ENCODE measurements at places on chromosomes 1 and 21.

GRCh38 chr1:107493111-107493716 lies 352.4 kb downstream of the NTNG1 start:
- no peak for DNase-seq

DNA sequence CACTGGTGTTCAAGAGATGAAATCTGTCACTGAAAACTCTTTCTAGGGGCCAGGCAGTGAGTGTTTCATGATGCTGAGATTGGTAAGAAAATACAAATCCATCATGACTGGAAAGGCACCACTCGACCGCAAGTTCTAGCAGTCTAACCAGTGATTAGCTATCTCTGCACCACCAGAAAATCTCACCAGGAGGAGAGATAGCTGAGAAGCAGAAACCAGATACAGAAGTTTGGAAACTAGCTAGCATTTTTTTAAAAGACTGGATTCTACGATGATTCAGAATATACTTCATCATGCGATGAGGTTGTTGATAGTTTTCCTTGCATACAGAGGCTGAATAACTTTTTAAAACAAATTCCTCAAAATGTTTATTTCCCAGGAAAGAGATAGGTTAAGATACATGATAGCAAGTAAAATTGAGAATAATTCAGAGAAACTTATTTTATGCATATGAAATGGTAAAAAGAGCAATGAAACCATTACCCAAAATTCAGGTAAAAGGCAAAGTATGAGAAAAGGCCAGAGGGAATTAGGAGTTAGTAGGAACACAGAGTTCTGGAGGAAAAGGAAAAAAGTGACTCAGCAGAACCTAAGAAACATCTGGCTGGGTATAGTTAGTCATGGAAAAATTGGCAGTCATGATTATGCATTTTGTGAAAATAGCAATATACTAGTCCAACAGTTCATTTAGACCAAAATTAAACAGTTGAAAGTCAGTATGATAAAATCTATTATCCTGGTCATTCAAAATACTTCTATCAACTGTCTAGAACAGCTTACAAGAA lies 3.3 kb upstream of the F3 start:
- no peak for DNase-seq

DNA sequence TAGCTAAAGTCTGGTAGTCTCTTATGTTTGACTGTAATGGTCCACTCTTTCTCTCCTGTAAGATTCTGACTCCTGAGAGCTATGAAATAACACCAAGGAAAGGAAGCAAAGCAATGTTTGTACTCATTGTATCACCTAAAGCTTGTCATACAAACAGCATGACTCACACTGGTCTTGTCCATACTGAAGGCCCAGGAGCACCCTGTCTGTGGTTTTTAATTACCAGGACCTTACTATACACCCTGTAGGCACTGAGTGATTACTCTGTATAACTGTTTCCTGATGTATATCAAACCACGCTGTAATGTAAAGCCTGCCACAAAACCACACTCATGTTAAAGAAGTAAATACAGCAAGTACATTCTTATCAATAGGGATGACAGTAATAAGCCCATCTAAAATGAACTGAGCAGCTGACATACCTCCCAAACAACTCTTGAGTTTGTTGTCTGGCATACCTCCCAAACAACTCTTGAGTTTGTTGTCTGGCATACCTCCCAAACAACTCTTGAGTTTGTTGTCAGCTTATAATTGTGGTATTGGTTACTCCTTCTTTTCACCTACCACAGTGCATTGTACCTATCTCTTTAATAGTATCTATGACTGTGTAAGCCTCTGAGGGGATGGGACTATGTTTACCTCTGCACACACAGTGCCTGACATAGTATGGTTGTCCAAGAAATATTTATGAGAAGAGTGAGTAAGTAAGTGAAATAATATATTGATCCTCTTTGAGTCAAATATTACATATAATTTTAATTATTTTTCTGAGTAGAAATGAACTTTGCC lies 11.6 kb upstream of the TNFSF18 start:
- DNase-seq: no peak

DNA sequence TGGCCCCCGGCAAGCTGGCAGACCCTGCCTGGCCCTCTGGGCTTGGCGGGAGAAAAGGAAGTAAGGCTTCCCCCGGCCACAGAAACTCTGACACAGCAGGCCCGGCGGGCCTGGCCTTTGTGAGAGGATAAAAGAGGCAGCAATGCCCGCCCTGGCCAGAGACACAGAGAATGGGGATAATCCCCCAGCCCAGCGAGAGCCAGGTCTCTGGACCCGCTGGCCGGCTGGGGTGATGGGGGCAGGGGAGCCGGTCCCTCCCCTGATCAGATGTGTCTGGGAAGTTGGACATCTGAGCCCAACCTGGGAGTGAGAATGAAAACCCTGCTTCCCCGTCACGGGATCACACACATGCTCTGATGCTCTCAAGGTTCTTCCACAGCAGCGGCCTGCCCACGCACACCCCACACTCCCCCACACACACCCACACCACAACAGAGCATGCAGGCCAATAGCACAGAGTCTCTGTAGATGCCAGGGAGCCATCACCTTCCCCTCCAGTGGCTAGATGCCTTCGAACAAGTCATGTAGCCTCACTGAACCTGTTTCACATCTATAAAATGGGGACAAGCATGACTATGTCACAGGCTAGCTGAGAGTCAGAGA lies 4.2 kb downstream of the RSPO1 start:
- no peak for DNase-seq

DNA sequence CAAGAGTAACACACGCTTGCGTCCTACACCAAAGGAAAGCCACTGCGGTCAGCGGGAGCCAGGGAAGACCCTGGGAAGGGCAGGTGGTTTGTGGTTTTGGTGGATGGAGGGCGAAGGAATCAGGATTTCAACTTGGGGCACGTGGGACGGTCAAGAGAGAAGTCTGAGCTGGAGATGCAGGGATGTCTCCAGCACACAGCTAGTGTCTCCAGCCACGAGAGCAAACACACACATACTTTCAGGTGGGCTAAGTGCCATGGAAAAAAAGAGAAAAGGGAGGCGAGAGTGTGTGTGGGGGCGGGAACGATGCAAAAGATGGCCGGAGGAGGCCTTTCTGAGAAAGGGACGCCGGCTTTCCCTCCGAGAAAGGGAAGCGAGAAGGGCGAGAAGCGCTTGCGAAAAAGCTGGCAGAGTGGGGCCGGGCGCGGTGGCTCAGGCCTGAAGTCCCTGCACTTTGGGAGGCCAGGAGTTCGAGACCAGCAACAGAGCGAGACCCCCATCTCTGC lies 1.4 kb upstream of the SRRM1 start:
- peak; percentile 61 for DNase-seq

GRCh38 chr1:231171623-231172197 lies 9.9 kb downstream of the TRIM67 start:
- DNase-seq: no peak

GRCh38 chr1:243959998-243960397 lies 91.1 kb upstream of the ZBTB18 start:
- no peak for DNase-seq

DNA sequence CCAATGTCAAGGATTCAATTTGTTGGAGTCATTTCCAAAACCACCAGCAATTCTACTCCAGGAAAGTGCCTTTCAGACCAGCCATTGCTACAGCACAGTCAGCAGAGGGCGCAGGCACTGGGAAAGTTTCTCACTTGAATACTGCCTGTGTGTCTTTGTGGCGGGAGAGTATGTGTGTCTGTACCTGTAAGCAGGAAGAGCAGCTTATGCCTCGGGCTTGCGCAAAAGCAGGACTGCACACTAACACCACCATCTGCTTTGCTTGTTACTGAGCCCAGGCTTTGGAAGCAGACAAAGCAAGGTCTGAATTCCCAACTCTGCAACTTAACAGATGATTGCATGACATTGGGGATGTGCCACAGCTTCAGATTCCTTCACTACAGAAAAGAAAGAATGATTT lies 7.0 kb upstream of the CTSE start:
- DNase-seq: peak; percentile 73

DNA sequence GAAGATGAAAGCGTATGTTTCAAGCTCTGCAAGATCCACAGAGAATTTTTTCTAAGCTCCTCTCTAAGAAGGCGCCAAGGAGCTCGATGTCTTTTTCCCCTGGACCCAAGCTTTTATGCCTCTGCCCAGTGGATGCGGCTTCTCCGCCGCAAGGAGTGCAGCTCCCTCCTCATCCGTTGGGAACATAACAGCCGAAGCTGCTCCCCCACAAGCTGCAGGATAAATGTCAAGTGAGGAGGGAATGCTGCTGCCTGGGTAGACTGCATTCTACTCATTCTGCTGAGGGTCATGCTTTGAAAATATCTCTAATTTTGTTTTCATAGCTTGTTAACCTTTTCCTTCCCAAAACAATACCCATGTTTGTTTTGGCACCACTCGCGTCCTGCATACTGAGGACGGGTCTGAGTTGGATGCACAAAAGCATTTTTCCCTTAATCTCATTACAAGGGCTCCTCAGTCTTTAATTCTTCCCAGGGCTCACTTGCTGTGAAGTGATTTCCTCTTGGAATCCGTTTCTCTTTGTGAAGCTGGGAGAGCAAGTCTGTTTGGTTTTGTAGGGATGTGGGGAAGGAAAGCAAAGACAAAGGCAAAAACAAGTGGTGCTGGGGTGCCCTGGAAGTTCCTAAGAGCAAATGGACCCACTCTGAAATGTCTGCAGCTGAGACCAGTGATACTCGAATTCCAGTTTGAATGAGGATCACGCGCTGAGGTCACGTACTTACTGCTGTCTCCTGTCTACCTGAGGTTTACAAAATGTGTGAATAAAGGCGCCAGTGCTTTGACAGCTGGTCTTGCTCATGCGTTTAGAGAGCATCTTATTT lies 134.0 kb upstream of the IRF2BP2 start:
- peak; percentile 73 for DNase-seq

GRCh38 chr1:69711190-69711930 lies 143.6 kb downstream of the LRRC7 start:
- DNase-seq: no peak

DNA sequence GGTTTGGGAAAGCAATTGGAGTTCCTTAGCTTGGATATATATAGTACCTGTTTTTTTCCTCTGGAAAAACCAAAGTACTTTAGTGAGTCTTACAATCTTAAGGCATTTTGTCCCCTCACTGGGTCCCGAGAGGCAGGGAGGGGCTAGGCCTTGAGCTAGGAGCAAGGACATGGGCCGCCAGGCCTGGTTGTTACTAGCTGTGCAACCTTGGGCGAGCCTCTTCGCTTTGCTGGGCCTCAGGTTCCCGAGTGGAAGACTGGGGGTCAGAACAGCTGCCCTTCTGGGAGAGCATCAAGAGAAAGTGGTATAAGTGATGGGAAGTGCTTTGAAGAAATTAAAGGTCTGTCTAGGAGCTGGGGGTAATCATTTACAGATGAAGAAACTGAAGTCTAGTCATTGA lies 553.2 kb downstream of the KIF26B start:
- no peak for DNase-seq

GRCh38 chr1:55049914-55050278 lies 10.5 kb downstream of the PCSK9 start:
- no peak for DNase-seq

DNA sequence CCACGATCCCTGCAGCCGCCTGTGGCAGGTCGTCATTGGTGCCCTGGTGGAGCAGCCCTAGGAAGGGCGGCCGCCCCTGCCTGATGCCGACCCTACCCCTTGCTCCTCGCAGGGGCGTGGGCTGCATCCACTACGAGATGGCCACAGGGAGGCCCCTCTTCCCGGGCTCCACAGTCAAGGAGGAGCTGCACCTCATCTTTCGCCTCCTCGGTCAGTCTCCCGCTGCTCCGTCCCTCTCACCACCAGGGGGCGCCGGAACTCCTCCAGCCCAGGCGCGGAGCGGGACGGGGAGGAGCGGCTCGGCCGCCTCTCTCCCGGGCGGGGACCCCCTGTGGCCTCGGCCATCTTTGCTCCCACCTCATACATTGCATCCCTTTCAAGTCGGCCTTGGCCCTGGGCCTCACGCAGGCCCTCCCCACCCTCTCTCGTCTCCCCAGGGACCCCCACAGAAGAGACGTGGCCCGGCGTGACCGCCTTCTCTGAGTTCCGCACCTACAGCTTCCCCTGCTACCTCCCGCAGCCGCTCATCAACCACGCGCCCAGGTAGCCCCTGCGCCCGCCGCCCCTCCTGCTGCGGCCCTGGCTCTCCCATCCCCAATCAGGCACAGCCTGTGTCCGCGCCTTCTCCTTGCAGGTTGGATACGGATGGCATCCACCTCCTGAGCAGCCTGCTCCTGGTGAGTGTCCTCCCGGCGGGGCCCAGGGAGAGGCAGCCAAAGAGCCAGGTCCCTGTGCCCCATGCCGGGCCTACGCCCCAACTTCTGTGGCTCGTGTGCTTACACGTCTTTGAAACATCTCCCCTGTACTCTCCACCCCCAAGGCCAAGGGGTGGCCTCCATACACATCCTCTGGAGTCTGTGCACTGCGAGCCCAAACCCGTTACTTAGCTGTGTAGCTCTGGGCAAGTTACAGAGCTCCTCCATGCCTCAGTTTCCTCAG lies 24.7 kb downstream of the CDK18 start:
- peak; percentile 83 for DNase-seq

DNA sequence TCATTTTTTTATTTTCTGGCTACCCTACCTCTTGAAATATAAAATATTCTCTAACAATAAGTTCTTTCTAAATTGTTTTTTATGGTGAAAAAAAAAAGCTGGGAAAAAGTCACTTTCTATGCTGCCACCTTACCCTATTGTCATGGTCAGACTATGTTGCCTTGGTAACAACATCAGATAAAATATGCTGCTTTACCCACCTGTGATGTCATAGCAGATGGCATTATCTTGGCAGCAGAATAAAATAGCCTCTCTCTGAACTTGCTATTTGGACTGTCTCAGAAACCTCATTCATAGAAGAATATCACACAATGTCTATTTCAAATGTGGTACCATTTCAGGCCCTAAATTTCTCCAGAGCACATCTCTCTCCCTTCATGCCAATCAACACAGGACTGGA lies 69.6 kb upstream of the SGIP1 start:
- DNase-seq: no peak

DNA sequence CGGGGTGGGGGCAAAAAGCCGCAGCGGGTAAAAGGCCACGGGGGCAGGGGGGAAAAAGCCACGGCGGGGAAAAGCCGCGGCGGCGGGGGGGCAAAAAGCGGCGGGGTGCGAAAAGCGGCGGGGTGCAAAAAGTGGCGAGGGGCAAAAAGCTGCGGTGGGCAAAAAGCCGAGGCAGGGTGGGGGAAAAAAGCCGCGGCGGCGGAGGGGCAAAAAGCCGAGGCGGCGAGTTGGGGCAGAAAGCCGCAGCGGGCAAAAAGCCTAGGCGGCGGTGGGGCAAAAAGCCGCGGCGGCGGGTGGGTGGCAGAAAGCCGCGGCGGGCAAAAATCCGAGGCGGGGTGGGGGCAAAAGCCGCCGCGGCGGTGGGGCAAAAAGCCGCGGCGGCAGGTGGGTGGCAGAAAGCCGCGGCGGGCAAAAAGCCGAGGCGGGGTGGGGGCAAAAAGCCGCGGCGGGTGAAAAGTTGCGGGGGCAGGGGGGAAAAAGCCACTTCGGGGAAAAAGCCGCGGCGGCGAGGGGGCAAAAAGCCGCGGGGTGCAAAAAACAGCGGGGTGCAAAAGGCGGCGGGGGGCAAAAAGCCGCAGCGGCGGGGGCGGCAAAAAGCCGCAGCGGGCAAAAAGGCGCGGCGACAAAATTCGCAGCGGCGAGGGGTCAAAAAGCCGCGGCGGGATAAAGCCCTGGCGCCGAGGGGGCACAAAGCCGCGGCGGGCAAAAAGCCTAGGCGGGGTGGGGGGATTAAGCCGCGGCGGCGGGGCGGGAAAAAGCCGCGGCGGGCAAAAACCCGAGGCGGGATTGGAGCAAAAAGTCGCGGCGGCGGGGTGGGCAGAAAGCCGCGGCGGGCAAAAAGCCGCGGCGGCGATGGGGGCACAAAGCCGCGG lies 3901.2 kb downstream of the SRGAP2C start:
- no peak for DNase-seq

Measured in left hindlimb (tissue), 1 donor.